T-helper 17 cell (primary cell): ENCODE measurements at places on chromosomes 4 and X. TPM values are rescaled to one million over a fixed set of nuclear protein-coding genes. Genes with fewer than 3 reads are reported as not detected.
A peak's percentile ranks its signal among the peaks of the same experiment; 100 is the strongest.

- no peak overlapping the region for H3K27ac ChIP-seq
- no peaks in the 10 kb centered on the region for H3K4me1 ChIP-seq
- no peak overlapping the region for H3K4me3 ChIP-seq
- no peaks in the 10 kb centered on the region for H3K27me3 ChIP-seq
- H3K36me3 ChIP-seq, result no peaks in the 10 kb centered on the region
- no peak for DNase-seq
These were observed 133.3 kb downstream of the SPCS3 start for GRCh38 chr4:176453079-176453478.

- no peak within 1 kb of the TSS for H3K27ac ChIP-seq
- H3K4me1 ChIP-seq, result peaks cover 7% of the 10 kb centered on the region
- H3K27me3 ChIP-seq, result peaks cover 19% of the 10 kb centered on the region
- DNase-seq, result no peak
- peak within 1 kb of the TSS; percentile 65 for H3K4me3 ChIP-seq
These were observed at the start of gene PRKG2 for GRCh38 chr4:81214881-81215868. TSS of gene PRKG2 (minus strand) at chr4:81215222. CDS start at chr4:81205047, 10,175 bp downstream.

Gene HNRNPH2
- 43.2 TPM for total RNA-seq

GRCh38 chr4:94577136-94577535 is 125.4 kb downstream of the PDLIM5 start:
- no peak overlapping the region for H3K27ac ChIP-seq
- H3K4me1 ChIP-seq, result peaks cover 2% of the 10 kb centered on the region
- no peaks in the 10 kb centered on the region for H3K27me3 ChIP-seq
- H3K36me3 ChIP-seq, result no peaks in the 10 kb centered on the region
- H3K4me3 ChIP-seq, result no peak overlapping the region

DNA sequence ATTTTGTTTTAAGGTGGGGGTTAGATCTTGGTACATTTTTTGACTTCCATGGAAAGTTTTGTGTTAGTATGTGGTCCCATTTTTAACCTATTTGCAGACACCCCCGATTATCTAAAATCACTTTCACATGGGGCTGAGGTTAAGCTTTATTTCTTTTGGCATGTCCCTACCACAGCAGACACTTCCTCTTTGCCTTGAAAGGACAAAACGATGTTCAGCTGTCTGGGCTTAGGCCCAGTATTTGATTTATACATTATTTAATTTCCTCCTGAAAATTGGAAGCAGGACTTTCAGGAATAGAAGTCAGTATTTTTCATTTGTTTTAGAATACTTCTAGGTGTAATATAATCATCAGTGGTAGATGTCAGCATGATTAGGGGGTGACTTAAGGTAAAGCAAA is 112.4 kb upstream of the SPRY1 start:
- no peaks in the 10 kb centered on the region for H3K4me1 ChIP-seq
- H3K27ac ChIP-seq, result no peak overlapping the region
- H3K27me3 ChIP-seq, result no peaks in the 10 kb centered on the region
- DNase-seq, result no peak
- H3K36me3 ChIP-seq, result peaks cover 3% of the 10 kb centered on the region

- no peaks in the 10 kb centered on the region for H3K36me3 ChIP-seq
- no peak for DNase-seq
- no peaks in the 10 kb centered on the region for H3K27me3 ChIP-seq
- H3K4me3 ChIP-seq, result no peak overlapping the region
- H3K27ac ChIP-seq, result no peak overlapping the region
These were observed 537.1 kb downstream of the GRID2 start for GRCh38 chr4:92840880-92841279.

DNA sequence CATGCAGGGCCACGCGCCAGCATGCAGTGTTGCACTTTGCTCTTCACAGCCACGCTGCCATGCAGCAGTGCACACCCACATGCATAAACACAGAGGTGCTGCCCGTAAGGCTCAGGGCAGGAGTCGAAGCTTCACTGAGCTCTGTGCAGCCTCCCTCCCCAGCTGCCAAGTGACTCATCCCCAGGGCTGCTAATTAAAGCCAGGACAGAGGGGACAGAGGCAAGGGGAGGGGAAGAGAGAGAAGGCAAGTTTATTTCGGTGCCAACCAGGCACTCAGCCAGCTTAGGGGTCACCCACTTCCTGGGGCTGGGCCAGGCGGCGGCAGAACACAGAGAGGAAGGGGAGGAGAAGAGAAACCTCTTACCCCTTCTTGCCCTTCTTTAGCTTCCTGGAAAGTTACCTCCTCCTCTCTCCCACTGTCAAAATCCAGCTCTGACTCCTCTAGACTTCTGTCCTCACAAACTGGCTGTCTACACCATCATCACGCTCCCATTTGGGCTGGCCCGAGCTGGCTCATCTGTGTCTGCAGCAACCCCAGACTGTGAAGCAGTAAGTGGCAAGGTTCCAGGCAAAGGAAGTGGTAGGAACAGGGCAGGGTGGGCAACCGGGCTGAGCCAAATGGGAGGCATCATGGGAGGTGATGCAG is 6.2 kb upstream of the IQSEC2 start:
- H3K27ac ChIP-seq, result peak overlapping the region; percentile 24
- H3K4me1 ChIP-seq, result peaks cover 17% of the 10 kb centered on the region

Gene TRAM1L1
- not detected for total RNA-seq

DNA sequence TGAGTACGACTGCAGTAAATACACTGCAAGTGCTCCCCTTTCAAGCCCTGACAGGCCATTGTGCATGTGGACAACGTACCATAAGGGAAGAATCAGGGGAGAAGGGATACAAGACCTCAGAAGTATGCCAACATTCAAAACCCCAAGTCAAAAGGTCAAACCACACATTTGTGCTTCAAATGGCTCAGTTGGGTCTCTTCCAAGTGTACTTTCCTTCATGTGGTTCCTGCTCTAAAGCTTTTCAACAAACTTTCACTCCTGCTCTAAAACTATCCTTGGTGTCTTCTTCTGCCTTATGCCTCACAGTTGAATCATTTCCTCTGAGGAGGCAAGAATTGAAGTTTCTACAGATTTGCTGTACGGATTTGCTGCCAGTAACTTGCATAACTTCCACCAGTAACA is 305.7 kb upstream of the SLIT2 start:
- no peak for DNase-seq
- H3K27me3 ChIP-seq, result no peaks in the 10 kb centered on the region
- H3K36me3 ChIP-seq, result no peaks in the 10 kb centered on the region
- no peak overlapping the region for H3K4me3 ChIP-seq

DNA sequence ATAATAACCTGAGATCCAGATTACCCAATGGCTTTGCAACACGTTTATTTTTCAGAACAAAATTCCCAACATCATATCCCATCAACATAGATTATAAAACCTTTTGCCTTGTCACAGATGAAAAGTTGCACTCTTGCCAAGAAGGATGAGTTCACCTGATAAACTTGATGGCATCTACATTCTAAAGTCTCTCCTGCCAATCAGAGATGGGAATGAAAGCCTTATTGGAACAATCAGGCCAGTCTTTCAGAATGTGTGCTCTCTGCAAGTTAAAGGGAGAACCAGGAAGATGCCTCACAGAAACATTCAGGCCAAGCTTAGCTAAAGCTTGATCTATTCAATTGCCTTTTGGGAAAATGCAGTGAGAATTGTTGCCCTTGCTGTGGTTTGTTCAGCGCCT is 1.3 kb downstream of the LPAR4 start:
- H3K36me3 ChIP-seq, result no peaks in the 10 kb centered on the region
- DNase-seq, result no peak
- peaks cover 2% of the 10 kb centered on the region for H3K4me1 ChIP-seq
- H3K27ac ChIP-seq, result no peak overlapping the region

DNA sequence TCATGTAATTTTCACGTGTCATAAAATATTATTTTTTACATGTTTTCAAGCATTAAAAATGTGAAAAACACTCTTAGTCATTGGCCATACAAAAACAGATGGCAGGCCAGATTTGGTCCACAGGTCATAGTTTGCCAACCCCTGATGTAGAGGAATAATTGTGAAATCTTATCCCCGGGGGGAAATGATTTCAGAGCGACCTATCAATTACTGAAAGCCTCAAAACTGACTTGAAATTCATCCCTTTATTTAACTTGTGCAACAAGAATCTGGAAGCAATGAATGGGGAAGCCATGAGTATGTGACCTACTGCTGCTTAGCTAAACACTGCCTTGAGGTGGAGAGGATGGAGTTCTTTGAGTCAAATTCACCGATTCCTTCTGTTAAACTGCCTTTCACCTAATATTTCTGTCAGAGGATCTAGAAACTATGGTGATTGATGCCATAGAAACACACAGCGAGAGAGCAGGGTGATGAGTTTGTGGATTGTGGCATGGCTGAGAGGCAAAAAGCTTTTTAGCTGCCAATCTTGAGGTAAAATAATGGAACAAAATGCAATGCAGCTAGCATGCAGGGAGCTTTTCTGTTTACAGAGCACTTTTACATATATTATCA is 30.3 kb upstream of the BRS3 start:
- H3K27me3 ChIP-seq, result no peaks in the 10 kb centered on the region
- no peaks in the 10 kb centered on the region for H3K36me3 ChIP-seq

GRCh38 chr4:47017081-47017480 is 14.3 kb upstream of the GABRB1 start:
- H3K4me3 ChIP-seq, result no peak overlapping the region
- no peak overlapping the region for H3K27ac ChIP-seq
- no peak for DNase-seq

Gene MAMLD1
- total RNA-seq, result 1.9 TPM

DNA sequence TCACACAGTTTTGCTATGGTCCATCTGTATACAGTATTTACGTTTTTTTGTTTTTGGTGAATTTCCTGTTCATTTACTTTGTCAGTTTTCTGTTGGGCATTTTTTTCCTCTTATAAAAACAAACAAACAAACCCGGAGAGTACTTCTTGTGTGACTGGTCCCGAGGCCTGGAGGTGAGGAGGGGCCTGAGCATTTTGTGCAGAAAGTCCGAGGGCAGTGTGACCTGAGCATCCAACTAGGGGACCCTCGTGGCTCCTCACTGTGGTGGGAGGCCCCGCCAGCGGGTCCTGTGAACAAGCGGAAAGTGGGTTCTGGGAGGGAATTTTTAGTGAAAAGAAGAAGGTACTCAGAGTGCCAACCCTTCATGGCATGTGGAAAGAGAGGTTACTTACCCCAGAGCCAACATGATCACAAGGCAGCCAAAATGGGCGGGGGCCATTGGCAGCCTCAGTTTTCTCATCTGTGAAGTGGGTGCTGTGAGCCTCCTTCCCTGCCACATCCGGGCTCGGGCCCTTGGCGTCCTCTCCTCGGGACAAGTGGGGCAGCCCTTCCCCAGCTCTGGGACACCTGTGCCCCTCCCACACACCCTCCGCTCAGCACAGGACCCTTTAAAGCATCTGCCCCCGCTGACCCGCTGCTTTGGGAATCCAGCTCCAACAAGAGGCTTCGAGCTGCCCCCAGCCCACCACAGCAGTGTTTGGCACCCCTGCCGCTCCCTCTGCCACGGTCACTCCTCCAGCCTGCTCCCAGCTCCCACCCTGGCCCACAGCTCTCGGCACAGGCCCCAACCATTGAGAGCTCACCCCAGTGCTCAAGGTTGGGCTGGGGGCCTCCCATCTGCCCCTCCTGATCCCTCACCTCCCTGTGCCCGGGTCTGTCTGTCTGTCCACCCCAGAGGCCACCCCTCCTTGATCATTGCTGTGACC is 22.8 kb upstream of the GPR78 start:
- DNase-seq, result no peak
- peaks cover 3% of the 10 kb centered on the region for H3K36me3 ChIP-seq
- no peak overlapping the region for H3K4me3 ChIP-seq
- no peak overlapping the region for H3K27ac ChIP-seq

- H3K27ac ChIP-seq, result no peak overlapping the region
- DNase-seq, result no peak
- no peaks in the 10 kb centered on the region for H3K36me3 ChIP-seq
These were observed 503.9 kb downstream of the PDHA2 start for GRCh38 chr4:96343836-96344235.

Gene KIAA1210
- not detected for total RNA-seq

- H3K4me3 ChIP-seq, result peak overlapping the region; percentile 84
- DNase-seq, result no peak
- H3K27me3 ChIP-seq, result peaks cover 70% of the 10 kb centered on the region
- peaks cover 2% of the 10 kb centered on the region for H3K36me3 ChIP-seq
- H3K27ac ChIP-seq, result no peak overlapping the region
These were observed 1.6 kb downstream of the SHISA3 start for GRCh38 chr4:42398871-42399331.

GRCh38 chr4:78057135-78057599 is at the start of gene FRAS1:
TSS of gene FRAS1 (plus strand) at chr4:78057323. CDS start at chr4:78058010, 687 bp downstream.
- DNase-seq, result no peak
- H3K4me1 ChIP-seq, result peaks cover 24% of the 10 kb centered on the region
- H3K27me3 ChIP-seq, result peaks cover 92% of the 10 kb centered on the region
- no peaks in the 10 kb centered on the region for H3K36me3 ChIP-seq
- H3K27ac ChIP-seq, result no peak within 1 kb of the TSS

Gene TMEM129
- total RNA-seq, result 18.4 TPM

DNA sequence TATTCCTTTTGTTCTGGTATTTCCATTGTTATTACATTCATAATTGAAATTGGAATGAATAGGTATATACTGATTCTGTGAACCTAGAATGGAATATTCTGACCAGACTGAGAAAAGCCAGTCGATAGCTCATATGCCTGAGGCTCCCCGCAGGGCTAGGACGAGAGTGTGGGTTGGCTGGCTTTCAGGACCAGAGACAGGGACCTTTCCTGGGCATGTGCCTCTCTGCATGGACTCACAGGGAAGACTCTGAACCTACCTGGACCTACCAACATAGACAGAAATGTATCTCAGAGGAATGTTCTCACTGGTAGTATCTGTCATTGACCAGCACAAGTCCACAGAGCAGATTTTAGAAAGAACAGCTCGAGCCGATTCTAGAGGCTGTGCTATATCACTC is 214.6 kb downstream of the FRMPD4 start:
- DNase-seq, result no peak
- H3K27me3 ChIP-seq, result no peaks in the 10 kb centered on the region
- H3K4me1 ChIP-seq, result peaks cover 2% of the 10 kb centered on the region
- no peaks in the 10 kb centered on the region for H3K36me3 ChIP-seq
- no peak overlapping the region for H3K4me3 ChIP-seq

Gene PCDH10
- not detected for total RNA-seq

- no peak overlapping the region for H3K4me3 ChIP-seq
- peaks cover 21% of the 10 kb centered on the region for H3K4me1 ChIP-seq
- H3K27ac ChIP-seq, result no peak overlapping the region
- no peaks in the 10 kb centered on the region for H3K36me3 ChIP-seq
- H3K27me3 ChIP-seq, result no peaks in the 10 kb centered on the region
These were observed 13.2 kb upstream of the MRPL1 start for GRCh38 chr4:77849278-77849965.

- H3K4me1 ChIP-seq, result no peaks in the 10 kb centered on the region
- no peaks in the 10 kb centered on the region for H3K36me3 ChIP-seq
- H3K4me3 ChIP-seq, result no peak overlapping the region
- H3K27ac ChIP-seq, result no peak overlapping the region
- DNase-seq, result no peak
These were observed 34.2 kb upstream of the FAT1 start for GRCh38 chr4:186757696-186758355.

Gene S100P
- total RNA-seq, result 3.8 TPM

Gene FAT4
- 0.18 TPM for total RNA-seq

Gene FHIP1A
- 1.3 TPM for total RNA-seq

GRCh38 chrX:53440621-53441517 is 6.7 kb upstream of the HSD17B10 start:
- H3K27me3 ChIP-seq, result peaks cover 5% of the 10 kb centered on the region
- no peaks in the 10 kb centered on the region for H3K4me1 ChIP-seq
- no peak overlapping the region for H3K27ac ChIP-seq
- no peaks in the 10 kb centered on the region for H3K36me3 ChIP-seq
- no peak for DNase-seq
- H3K4me3 ChIP-seq, result peak overlapping the region; percentile 85

GRCh38 chrX:109855501-109855900 is 122.4 kb upstream of the ACSL4 start:
- H3K27ac ChIP-seq, result no peak overlapping the region
- H3K4me1 ChIP-seq, result no peaks in the 10 kb centered on the region
- H3K4me3 ChIP-seq, result no peak overlapping the region

GRCh38 chr4:87103086-87103485 is 117.3 kb downstream of the KLHL8 start:
- peaks cover 42% of the 10 kb centered on the region for H3K4me1 ChIP-seq
- no peaks in the 10 kb centered on the region for H3K27me3 ChIP-seq
- H3K27ac ChIP-seq, result peak overlapping the region; percentile 99
- peaks cover 8% of the 10 kb centered on the region for H3K36me3 ChIP-seq

Gene ZCCHC18
- 4.9 TPM for total RNA-seq
